Right atrium auricular region (tissue), 2 donors: ENCODE measurements at places on chromosomes 3 and 15.

DNA sequence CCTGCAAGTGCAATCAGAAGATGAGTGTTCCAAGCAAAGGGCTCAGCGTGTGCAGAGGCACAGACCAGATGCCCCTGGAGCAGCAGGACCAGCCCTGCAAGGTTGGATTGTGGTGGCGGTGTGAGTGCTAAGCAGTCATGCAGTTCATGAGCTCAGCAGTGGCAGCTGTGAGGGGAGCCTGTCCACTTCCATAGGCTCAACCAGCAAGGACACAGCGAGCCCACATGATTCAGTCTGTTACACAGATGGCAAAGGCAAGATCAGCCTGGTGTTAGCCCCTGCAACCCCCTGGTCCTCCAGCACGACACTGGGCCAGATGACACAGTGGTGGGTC, 95.9 kb upstream of the PRR23E start:
- no peak for DNase-seq

GRCh38 chr3:158733656-158734055, 1.4 kb upstream of the RARRES1 start:
- DNase-seq: no peak

- DNase-seq: no peak
These were observed 102.5 kb downstream of the MYH15 start for GRCh38 chr3:108407886-108408285.

DNA sequence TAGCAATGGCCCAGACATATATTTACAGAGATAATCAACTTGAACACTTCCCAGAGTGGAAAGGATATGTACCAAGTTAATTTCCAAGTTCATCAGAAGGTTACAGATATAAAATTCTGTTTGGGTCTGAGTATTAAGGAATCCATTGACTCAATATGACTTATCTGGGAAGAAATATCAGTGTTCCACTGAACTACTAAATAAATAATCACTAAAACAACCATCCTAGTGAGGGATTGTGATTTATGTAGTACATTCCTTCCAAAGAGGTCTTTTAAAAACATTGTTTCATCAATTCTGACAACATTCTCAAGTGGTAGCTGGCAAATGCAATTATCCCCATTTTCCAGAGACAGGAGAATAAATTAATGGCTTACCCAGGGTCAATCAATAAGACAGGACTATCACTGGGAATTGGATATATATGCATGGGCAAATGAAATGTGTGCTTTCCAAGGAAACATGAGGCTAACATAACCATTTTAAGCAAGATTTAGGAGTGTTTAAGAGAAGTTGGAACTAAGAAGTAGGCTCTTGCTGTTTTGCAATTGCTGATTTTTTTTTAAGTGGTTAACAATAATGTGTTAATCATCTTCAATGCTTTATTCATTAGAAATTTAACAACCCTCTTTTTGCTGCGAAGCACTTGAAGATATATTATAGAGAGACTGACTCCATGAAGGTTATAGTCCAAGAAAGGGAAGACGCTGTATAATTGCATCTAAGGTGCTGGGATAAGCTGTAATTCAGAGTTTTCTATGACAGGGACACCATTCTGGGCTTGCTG, 37.9 kb downstream of the SLC9A9 start:
- no peak for DNase-seq

GRCh38 chr3:134600206-134600605, 50.6 kb downstream of the KY start:
- no peak for DNase-seq

GRCh38 chr3:88061746-88062145, 2.7 kb downstream of the ZNF654 start:
- DNase-seq: no peak

- DNase-seq: no peak
These were observed 18.4 kb downstream of the GOLGB1 start for GRCh38 chr3:121730940-121731687.

GRCh38 chr3:54353946-54354345, 231.6 kb downstream of the CACNA2D3 start:
- no peak for DNase-seq

DNA sequence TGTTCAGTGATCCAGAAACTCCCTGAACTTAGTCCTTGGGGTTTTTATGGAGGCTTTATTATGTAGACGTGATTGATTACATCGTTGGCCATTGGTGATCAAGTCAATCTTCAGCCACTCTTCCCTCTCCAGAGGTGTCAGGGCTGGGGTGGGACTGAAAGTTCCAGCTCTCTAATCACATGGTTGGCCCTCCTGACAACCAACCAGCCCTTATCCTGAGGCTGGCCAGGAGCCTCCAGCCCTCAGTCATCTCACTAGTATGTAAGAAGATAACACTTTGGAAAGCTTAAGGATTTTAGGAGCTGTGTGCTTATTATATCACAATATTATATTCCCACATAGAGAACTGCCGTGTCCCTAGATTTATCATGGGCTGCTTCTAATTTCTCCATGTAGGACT, 142.3 kb downstream of the VPS8 start:
- DNase-seq: no peak

- no peak for DNase-seq
These were observed 26.4 kb upstream of the RPS17 start for GRCh38 chr15:82566690-82567089.

- no peak for DNase-seq
These were observed 393.3 kb downstream of the TIGIT start for GRCh38 chr3:114687151-114687550.

GRCh38 chr3:63877737-63878393, 14.2 kb downstream of the ATXN7 start:
- no peak for DNase-seq

GRCh38 chr3:171168086-171168485, 141.6 kb upstream of the SLC2A2 start:
- no peak for DNase-seq

GRCh38 chr15:90624278-90624981, 92.7 kb upstream of the BLM start:
- no peak for DNase-seq

GRCh38 chr3:46659285-46659684, 34.2 kb downstream of the ALS2CL start:
- peak; percentile 30 for DNase-seq

- no peak for DNase-seq
These were observed 80.6 kb downstream of the NCEH1 start for GRCh38 chr3:172630316-172630715.

DNA sequence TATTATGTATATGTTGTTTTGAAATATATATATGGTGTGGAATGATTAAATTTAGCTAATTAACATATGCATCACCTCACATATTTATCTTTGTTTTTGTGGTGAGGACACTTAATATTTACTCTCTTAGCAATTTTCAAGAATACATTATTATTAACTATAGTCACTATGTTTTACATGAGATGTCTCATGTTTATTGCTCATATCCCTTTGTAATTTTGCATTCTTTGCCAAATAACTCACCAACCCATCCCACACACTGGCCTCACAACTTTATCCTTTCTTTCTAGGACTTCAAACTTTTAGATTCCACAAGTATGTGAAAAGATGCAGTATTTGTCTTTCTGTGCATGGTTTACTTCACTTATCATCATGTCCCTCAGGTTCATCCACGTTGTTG, 950.2 kb upstream of the CADM2 start:
- no peak for DNase-seq

DNA sequence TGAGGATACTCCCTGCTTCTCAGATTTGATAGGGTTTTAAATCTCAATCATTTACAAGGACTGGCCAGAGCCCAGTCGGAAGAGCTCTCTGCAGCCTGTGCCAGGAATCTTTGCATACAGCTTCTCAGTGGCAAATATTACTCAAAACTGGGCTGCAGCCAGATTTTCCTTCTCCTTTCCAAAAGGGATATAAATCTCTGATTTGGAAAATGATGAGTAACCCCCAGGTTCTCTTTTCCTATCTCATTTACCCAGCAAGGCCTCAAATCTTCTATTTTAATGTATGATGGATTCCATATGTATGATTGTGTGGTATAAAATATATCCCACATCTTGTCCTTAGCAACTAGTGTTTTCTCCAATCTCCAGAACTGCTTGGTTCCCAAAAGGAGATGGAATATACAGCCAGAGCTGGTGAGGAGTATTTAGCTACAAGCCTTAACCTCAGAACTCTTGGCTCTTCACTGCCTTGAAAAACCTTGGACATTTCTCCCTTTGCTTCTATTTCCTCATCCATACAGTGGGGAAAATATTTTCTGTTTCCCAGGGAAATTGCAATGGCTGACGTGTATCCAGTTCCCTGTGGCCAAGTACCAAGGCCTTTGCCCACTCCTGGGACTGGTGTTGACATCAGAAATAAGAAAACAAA, 114.4 kb downstream of the ATG7 start:
- DNase-seq: no peak

DNA sequence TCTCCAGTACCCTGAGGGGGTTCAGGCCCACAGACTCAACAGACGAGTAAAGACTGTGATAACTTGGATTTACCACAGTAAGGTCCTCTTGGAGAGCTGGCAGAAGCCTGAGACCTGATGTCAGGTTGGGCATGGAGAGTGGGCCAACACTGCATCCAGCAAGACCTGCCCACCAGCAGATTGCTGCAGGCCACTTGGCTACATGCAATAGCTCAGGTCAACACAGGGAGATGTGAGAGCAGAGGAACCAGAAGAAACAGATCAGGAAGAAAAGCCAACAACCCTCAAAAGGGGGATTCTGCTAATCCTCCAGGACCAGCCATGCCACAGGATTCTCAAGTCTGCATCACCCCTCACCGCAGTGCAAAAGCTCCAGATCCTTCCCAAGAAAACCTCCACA, 1.7 kb upstream of the IP6K1 start:
- no peak for DNase-seq

DNA sequence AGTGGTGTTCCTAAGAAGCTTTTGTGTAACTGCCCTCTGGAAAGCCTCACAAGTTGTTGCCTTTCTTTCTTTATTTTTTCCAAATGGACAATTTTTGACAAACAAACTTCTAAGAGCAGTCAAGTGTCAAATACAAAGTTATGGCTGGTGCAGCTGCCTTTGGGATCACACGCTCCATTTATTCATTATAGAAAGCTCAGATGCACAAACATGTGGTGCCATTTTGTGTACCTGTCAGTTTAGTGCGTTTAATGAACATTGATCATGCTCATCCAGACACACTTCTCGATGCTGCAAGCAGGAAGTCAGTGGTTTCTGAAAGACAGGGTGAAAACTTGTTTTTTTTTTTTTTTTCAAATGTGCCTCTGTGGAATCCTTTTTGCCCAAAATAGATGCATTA, 324.5 kb downstream of the CNTN4 start:
- no peak for DNase-seq

- DNase-seq: no peak
These were observed 11.3 kb upstream of the TMEM87A start for GRCh38 chr15:42284551-42284950.

DNA sequence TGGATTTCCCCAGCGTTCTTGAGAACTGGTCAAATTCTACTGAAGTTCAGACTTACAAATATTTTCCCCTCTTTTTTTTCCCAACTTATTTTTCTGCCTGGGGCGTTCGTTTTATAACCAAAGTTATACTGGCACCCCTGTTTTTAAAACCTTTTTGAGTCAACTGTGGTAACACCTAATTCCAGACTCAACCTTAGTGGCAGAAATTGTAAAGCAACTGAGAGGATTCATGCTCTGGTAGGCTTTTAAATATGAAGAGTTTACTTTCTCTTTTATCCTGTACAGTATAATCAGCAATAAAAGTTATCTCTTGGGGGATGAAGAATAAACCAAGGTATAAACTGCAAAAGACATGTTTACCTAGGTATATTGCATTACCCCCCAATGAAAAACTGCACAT, 2.3 kb downstream of the IL5RA start:
- DNase-seq: no peak

GRCh38 chr15:52179278-52180195, 11.7 kb downstream of the GNB5 start:
- peak; percentile 85 for DNase-seq

- DNase-seq: no peak
These were observed 64.2 kb downstream of the B3GNT5 start for GRCh38 chr3:183317271-183317670.

- DNase-seq: no peak
These were observed 65.4 kb upstream of the ACAD9 start for GRCh38 chr3:128814060-128814459.

- DNase-seq: no peak
These were observed 13.7 kb downstream of the TAGLN3 start for GRCh38 chr3:112012205-112012992.

DNA sequence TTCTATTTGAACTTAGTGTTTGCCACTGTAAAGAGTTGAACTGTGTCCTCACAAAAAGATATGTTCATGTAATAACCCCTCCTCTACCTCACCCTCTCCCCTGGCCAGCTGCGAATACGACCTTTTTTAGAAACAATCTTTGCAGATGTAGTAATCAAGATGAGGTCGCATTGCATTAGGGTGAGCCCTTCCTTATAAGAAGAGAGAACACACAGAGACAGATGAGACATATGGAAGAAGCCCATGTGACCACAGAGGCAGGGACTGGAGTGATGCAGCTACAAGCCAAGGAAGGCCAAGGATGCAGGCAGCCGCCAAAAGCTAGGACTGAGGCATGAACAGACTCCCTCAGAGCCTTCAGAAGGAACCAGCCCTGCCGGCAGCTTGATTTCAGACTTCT, 27.6 kb downstream of the GPR176 start:
- no peak for DNase-seq

DNA sequence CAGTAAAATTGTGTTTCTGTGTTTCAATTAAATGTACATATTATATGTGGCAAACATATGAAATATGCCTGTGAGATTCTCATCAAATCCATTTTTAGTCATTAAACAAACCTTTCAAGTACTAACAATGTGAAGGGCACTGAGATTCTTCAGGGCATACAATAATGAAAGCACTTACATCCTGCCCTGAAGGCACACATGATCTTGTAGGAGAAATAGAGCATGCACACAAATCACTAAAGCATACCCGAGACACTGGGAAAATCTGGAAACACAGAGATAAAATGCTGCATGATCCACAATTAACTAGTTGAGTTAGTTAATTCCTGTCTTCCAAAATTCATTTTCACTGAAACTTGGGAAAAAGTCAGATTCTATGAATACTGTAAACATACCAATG, 810.5 kb upstream of the NECTIN3 start:
- DNase-seq: no peak

GRCh38 chr3:169150920-169151319, 512.6 kb downstream of the MECOM start:
- no peak for DNase-seq

- DNase-seq: no peak
These were observed 82.3 kb upstream of the AGTR1 start for GRCh38 chr3:148615382-148615781.

- DNase-seq: no peak
These were observed 449.6 kb downstream of the MECOM start for GRCh38 chr3:169213956-169214355.

GRCh38 chr15:93823971-93824913, 407.1 kb upstream of the MCTP2 start:
- no peak for DNase-seq

DNA sequence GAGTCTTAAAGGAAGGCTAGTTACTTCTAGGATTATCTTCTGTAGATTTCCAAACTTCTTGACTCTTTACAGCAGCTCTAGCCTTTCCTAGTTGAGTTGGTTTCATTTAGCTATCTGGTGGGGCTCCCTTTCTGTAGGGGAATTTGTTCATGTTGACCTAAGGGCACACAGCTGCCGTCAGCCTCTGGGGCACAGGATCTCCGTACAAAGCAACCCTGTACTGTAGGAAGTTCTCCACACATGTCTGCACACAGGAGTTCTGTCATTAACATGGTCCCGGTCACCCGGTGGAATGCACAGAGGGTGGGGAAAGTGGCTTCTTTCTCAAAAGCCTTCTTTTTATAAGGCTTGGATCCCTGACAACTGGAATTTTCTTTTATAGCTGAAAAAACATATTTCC, 88.7 kb upstream of the TNIK start:
- DNase-seq: no peak
